ENCODE measurements at places on chromosomes 4 and X.

GRCh38 chrX:101117701-101118100 lies 19.7 kb downstream of the CENPI start:
- no peak for DNase-seq

GRCh38 chr4:110163327-110164069 lies 34.9 kb downstream of the ELOVL6 start:
- no peak for DNase-seq

DNA sequence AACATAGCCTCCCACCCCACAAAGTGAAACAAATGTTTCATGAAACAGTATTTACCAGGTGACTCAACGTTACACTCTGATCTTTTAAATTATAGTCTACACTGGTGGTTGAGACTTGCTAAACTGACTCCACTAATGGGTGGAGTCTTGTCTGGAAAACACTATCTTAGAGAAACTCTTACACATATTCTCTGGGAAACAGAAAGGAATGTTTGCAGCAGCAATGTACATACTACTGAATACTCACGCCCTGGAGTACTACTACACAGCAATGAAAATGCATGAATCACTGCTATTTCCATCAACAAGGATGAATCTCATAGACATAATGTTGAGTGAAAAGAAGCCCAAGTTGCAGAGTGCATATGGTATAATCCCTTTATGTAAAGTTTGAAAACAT lies 208.5 kb upstream of the IGFBP7 start:
- no peak for DNase-seq

DNA sequence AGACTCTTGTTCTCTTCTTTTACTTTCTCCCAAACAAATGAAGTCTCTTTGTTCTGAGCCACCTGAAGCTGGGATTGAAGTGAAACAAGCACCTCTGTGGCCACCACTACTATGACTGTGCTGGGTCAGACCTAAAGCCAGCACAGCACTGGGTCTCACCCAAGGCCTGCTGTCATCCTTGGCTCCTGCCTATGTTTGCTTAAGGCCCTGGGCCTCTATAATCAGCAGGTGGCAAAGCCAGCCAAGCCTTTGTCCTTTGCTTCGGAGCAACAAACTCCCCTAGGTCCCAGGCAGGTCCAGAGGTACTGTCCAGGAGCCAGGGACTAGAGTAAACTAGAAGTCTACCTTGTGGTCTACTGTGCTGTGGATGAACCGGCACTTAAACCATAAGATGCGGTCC lies 220.6 kb upstream of the ARSJ start:
- no peak for DNase-seq

- DNase-seq = no peak
Measured at GRCh38 chr4:86035688-86036087, 324.2 kb downstream of the MAPK10 start.

DNA sequence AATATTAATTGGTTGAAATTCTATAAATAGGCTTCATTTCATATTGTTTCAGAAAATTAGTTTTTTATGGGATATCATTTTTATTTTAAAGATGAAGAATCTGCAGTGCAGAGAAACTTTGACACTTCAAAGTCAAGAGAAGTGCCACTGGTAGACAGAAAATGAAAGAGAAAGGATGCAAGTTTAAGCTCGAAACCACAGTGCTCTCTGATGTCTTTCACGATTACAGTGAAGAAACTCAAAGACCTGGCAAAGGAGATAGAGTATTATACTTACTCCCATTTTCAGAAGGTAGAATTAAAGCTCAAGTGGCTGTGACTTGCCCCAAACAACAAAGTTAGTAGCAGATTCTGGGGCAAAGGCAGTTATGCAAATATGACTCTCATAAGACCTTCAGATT lies 745.4 kb downstream of the TECRL start:
- no peak for DNase-seq

DNA sequence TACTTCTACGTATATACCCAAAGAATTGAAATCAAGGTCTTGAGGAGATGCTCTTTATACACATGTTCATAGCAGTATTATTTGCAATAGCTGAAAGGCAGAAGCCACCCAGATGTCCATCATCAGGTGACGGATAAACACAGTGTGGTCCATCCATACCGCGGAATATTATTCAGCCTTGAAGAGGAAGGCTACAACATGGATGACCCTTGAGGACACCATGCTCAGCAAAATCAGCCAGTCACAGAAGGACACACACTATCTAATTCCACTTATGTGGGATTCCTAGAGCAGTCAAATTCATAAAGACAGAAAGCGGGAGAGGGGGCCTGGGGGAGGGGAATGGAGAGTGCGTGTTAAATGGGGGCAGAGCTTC lies 44.5 kb downstream of the RGS12 start:
- DNase-seq = no peak

- DNase-seq = peak; percentile 66
Measured at GRCh38 chr4:2412885-2413716, 5.3 kb downstream of the ZFYVE28 start.

GRCh38 chr4:77036206-77036605 lies 39.6 kb downstream of the CCNI start:
- no peak for DNase-seq

DNA sequence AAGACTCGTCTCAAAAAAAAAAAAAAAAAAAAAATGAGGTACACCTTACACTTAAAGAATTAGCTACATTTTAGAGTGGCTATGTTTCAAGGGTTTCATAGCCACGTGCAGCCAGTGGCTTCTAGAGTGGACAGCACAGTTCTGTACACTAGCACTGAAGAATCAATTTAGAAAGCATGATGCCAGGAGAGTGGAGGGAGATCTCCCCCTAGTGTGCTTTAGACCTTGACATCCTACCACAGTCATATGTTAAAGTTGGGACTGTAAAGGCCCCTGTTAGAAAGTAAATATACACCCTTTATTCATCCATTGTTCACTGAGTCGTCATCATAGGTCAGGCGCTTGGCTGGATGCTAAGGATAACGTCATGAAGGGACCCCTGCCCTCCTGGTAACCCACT lies 179.4 kb downstream of the QDPR start:
- no peak for DNase-seq

DNA sequence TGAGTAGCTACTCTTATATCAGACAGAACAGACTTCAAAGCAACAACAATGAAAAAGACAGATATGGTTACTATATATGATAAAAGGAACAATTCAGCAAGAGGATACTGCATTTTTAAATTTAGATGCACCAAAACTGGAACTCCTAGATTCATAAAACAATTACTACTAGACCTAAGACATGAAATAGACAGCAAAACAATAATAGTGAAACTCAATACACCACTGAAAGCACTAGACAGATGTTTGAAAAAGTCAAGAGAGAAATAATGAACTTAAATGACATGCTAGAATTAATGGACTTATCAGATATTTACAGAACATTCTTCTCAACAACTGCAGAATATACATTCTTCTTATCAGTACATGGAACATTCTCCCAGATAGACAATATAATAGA lies 99.5 kb upstream of the ITM2A start:
- no peak for DNase-seq

- no peak for DNase-seq
Measured at GRCh38 chr4:185341841-185342240, 53.9 kb downstream of the LRP2BP start.

DNA sequence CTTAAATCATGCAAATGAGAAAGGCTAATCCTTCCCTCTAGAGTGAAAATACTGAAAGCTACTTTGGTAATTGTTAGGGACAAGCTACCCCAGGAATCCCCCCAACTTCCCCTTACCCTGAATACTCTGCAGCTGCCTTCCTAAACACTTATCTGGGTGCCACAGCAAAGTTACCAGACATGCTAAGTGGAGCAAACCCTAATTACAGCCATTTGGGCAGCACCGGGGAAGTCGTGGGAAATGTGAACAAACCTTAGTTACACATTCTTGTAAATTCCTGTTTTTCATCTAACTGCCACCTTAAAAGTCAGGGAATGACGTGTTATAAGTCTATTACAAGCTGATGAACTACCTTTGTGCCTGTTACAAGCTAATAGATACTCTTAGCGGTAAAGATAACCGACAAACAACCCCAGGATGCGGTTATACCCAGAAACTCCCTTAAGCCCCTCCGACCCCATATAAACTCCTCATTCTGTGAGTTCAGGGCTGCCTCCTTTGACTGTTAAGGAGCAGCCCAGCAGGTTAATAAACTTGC lies 66.0 kb upstream of the PLAC8 start:
- no peak for DNase-seq

GRCh38 chr4:85406185-85406584 lies 68.8 kb upstream of the ARHGAP24 start:
- DNase-seq = no peak

GRCh38 chr4:75736862-75737261 lies 12.5 kb downstream of the USO1 start:
- DNase-seq = no peak

GRCh38 chrX:150303386-150304097 lies 59.6 kb upstream of the MAMLD1 start:
- DNase-seq = no peak

DNA sequence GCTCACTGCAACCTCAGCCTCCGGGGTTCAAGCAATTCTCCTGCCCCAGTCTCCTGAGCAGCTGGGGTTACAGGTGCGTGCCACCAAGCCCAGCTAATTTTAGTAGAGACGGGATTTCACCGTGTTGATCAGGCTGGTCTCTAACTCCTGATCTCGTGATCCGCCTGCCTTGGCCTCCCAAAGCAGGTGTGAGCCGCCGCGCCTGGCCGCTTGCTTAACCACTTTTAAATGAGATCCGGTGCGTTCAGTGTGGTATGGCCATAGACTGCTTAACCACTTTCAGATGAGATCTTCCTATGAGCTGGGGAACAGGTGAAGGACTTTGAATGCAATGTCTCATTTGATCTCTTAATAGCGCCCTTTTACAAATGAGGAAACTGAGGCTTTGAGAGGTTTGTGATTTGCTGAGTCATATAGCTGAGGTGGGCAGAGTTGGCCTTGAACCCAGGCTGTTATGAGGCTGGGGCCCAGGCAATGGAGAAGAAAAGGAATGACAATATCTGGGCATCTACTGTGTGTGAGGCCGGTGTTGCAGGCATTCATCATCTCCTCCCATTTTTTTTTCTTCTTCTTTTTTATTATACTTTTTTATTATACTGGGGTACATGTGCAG lies 41.9 kb upstream of the NSG1 start:
- DNase-seq = no peak

- DNase-seq = no peak
Measured at GRCh38 chrX:117990438-117990837, 126.2 kb downstream of the KLHL13 start.

DNA sequence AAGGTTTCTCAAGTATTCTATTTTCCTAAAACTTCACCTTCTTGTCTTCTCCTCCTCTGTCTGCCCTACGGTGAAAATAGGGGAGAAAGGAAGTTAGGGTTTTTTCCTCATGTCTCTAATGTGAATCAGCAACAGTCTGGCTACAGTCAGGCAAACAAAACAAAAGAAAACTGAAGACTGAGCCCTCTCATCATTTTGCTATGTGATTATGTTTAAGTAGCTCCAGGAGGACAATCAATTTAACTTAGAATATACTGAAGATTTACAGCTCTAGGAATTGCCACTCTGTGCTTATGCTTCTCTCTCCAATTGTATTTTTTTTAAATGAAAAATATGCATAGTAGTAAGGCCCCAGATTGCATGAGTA lies 316.2 kb downstream of the GPAT3 start:
- no peak for DNase-seq

GRCh38 chr4:86007042-86007441 lies 352.8 kb downstream of the MAPK10 start:
- DNase-seq = no peak

DNA sequence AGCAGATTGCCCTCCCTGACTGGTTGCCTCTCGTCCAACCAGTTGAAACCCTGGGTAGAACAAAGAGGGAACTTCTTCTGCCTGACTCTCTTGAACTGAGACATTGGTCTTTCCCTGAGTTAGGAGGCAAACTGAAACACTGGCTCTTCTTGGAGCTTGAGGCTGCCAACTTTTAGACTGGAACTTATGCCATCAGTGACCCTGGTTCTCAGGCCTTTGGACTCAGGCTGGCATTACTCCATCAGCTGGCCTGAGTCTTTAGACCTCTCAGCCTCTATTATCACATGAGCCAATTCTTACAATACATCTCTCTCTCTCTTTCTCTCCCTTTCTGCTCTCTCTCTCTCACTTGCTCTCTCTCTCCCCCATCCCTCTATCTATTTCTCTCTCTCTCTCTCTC lies 86.4 kb downstream of the EMCN start:
- no peak for DNase-seq

DNA sequence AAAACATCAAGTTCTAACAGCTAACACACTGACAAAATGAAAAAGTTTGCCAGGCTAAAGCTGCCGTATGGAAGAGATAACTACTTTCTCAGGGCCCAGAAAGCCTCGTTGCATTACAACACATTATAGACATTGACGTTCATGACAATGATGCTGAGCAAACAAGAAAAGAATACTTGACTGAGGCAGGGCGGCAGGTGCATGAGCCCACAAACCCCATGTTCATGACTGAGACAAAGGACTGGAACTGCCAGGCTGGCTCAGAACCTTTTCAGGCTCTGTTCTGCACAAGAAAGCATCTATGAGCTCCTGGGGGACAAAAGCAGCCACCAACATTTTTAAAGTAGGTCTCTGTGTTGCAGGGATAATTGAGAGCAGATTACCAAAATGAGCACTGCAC lies 13.6 kb downstream of the TLR6 start:
- no peak for DNase-seq

- DNase-seq = no peak
Measured at GRCh38 chr4:62130637-62131036, 930.5 kb downstream of the ADGRL3 start.

- DNase-seq = no peak
Measured at GRCh38 chr4:111404673-111405072, 740.6 kb upstream of the FAM241A start.

- no peak for DNase-seq
Measured at GRCh38 chr4:144627663-144628076, 18.3 kb upstream of the HHIP start.

GRCh38 chr4:24686866-24687692 lies 102.7 kb upstream of the DHX15 start:
- peak; percentile 3 for DNase-seq

- DNase-seq = no peak
Measured at GRCh38 chr4:53676402-53676871, 85.2 kb upstream of the LNX1 start.

GRCh38 chr4:152870606-152871005 lies 65.5 kb upstream of the FHDC1 start:
- DNase-seq = no peak

DNA sequence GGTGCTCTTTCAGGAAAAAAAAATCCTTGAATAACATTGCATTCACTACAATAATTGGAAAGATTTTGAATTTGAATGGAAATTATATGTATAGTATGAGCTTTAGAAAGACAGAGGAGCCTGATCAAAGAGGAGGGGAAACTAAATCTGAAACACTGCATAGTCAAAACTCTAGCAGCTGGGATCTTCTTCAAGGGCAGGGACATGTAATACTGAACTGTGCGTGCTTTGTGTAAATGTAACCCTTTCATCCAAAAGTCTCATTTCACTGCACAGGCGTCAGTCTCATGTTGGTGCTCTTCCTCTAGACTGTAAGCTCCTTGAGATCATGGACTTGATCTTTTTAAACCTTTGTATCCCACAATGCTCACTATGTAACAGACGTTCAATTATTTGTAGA lies 212.0 kb upstream of the JADE1 start:
- DNase-seq = no peak

DNA sequence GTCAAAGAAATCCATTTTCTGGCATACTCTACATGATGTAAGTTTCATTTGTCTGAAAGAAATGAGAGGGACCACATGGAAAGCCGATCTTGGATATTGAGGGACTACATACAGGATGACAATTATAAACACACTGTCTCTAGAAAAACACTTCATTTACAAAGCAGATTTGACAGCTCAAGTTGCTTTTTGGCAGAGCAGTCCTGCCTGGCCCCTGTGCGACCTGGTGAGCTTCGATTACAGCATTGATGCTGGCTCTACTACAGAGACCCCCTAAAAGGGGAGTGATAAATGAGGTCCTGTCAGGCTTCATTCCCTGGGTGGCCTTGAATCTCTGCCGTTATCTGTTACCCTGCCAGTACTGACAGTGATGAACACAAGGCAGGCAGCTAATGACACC lies 215.2 kb upstream of the NOCT start:
- DNase-seq = no peak

Measured in stimulated activated CD4-positive, alpha-beta T cell treated with anti-CD3 and anti-CD28 coated beads, Interleukin-12 subunit alpha, Interleukin-12 subunit beta, amount 100 ng/mL, for 4 hours (primary cell).